ENCODE measurements at places on chromosomes 7 and 10.

GRCh38 chr7:1053002-1053411, 8.7 kb downstream of the GPR146 start:
- DNase-seq: no peak

GRCh38 chr7:149469806-149470205, 8.9 kb upstream of the ZNF777 start:
- no peak for DNase-seq

DNA sequence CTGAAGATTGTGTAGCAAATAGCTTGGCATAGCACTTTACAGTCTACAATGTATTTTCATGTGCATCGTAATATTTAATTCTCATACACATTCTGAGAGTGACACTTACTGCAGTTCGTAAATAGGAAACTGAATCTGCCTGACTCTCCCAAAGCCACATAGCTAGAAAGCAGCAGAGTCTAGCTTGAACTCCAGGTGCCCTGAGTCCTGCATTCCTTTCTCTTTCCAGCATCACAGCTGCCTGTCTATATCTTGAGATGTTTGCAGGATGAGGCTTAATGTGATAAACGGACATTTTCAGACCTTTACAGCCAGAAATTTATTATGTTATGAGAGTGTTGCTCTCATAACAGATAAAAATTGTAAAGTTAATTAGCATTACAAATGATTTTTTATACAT, 132.9 kb upstream of the PLXDC2 start:
- DNase-seq: no peak

- DNase-seq: no peak
These were observed 422.4 kb downstream of the PARD3 start for GRCh38 chr10:34392641-34393170.

DNA sequence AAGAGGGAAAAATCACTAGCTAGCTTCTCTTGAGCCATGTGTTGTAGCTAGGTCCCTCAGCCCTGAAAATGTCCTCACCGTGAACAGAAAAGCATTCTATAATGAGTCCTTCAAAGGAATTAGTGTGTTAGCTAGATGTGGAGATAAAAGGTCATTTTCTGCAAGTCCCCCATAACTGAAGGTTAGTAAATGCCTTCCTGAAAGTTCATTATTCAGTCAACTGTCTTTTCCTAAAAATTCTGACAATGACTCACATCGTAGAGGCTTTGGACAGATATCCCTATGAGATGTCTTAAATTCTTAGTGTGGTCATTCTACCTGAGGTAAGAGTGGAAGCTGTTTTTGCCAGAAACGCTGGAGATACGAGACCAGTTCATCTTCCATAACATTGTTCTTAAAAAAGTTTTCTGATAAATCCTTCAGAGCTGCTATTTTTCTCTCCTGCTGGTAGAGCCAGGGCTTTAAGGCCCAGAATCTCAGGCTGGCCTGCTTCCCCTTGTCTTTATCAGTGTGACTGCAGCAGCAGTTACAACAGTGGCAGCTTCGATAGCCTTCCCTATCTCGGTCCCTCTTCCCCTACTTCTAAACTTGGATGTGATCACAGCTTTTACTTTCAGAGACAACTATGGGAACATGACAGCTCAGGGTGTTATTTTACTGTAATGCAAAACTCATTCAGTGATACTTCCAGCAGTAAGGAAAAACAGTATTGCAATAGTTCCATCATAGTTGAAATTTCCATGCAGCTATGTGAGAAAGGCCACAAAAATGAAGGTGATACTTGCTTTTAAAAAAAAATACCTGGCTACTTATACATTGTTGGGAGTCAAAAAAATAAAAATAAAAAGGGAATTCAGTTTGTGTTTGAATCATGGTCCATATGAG, 37.3 kb upstream of the PRKAR2B start:
- DNase-seq: no peak

GRCh38 chr7:23397241-23397640, 73.0 kb downstream of the IGF2BP3 start:
- DNase-seq: no peak

DNA sequence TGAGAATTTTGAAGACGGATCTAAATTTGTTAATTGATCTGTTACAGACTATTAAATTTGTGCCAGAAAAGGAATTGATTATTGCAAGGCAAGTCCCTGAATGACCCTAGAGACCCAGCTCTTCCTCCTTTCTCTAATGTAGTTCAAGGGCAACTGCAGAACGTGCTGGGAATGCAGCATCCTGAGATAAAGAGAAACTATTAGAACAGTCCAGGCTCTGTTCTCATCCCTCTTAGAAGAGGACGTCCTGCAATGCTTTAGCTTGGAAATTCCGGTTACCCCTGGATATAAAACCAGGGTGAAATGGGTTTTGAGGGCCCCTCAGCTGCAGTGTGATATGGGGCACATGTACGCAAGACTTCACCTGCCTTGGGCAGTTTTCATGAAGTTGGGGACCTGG, 67.3 kb downstream of the PTN start:
- no peak for DNase-seq

DNA sequence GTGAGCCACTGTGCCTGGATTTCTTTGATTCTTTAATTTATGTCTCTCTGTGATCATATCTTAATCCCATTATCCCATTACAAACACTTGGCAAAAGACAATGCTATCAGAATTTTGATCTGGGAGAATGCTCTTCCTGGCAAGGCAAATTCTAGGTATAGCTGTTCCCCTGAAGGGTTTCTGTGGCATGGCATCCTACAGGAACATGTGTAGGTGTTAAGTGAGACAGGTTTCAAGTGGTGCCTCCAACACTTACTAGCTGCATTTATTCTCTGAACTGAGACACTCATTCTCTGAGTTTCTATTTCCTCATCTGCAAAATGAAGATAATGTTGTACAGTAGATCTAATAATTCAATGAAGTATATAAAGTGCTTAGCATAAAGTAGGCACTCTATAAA, 87.1 kb upstream of the CTTNBP2 start:
- no peak for DNase-seq

GRCh38 chr10:127392351-127393235, 156.5 kb upstream of the NPS start:
- DNase-seq: no peak

GRCh38 chr7:38561166-38561565, 70.0 kb downstream of the AMPH start:
- no peak for DNase-seq

DNA sequence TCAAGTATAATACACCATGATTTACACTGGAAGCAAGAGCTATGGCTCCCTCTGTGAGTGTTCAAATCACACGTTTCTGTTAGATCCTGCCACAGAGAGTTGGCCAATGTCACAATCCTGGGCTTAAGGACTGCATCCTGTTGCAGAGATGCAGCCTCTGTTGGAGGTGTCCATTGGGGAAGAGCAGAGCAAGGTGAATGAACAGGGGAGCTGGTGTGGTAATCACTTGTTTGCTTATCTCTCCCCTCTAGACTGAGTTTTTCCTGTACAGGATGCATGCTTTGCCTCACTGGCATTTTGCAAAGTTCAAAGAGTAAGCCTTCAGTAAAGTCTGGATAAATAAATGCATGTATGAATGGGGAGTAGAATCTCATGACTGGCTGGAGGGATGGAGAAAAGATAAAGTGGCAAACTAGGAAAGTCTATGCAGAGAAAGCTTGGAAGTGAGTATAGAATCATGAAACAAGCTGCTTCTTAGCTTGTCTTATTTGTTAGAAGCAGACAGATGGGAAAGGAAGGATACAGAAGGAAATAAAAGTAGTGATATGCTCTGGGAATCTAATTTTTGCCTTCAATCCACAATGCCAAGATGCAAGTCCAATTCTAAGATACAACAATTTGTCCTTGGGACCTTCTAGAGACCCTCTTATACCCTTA, 605.9 kb downstream of the KCNMA1 start:
- no peak for DNase-seq

DNA sequence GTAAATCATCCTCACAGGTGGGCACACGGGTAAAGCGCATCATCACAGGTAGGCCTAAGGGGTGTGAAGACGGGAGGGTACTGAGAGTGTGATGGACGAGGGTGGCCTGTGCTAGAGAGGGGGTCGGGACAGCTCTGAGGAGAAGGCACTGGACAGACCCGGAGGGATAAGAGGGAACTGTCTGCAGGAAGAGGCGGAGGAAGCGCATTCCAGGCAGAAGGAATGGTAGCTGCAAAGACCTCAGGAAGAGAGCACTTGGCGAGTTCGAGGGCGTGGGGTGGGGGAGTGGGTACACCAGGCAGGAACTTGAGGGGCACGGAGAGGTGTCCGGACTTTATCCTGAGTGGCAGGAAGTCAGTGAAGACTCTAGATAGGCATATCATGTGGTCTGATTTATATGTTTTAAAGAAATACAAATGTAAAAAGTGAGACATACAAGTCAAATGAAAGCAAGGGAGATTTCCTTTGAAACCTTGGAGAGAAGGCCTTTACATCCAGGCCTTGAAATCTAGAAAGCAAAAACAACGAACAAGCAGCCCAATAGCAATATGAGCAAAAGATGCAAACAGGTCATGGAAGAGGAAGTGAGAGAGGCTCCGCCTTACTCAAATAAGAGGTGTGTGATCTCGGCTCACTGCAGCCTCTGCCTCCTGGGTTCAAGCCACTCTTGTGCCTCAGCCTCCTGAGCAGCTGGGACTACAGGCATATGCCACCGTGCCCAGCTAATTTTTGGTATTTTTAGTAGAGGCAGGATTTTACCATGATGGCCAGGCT, 3.6 kb downstream of the LHPP start:
- no peak for DNase-seq

DNA sequence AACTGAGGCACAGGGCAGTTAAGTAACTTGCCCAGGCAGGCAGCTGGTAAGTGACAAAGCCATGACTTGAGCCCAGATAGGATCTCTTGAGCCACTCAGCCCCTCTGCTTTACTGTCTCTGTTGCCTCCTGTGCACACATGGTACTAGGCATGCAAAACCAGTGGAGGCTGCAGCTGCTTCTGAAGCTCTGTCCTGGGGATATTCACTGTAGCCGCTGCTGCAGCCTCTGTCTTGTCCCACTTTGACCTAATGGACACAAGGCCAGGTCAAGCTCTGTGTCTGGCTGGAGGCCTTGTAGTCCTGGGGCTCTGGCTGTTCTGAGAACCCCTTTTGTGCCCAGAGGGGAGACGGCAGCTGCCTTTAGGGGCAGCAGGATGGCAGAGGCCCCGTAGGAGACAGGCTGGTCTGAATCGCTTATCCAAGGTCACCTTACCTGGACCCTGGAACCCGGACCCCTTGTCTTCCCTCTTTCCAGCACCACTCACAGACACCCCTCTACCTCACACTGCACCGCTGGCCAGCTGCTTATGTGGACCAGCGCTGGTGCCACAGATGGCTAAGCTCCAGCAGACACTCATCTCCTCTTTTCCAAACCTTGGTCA, 57.6 kb downstream of the TSPAN15 start:
- DNase-seq: no peak

DNA sequence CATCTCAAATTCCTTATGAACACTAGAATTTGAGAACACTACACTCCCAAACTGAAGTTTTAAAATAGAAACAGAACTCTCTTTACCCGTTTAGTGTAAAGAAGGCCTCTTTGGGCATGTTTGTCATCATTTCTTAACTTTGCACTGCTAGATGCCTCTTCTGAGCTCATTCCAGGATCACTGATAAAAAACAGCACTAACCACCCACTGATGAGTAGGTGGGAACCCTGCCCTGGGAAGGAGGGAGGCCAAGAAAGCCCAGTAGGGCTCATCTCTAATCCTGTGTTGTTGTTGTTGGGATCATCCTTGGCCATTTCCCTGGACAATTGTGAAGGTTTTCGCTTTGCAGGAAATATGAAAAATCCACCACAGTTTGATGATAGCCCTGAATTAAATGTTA, 68.2 kb downstream of the CUBN start:
- DNase-seq: no peak

DNA sequence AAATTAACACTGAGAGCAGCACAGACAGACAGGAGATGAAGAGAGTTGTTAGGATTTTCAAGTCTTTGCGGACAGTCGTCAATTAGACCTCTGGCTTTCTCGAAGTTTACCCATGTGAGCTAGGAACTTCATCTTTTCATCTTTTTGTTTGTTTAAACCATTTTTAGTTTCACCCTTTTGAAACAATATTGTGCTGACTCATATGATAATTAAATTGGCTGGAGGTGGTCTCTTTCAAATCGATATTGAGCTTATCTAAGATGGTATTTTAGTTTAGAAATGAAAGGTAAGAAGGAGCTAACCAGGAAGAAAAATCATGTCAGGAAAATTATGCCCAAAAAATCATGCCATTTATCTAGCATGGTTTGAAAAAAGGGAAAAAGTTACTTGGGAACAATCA, 415.8 kb upstream of the SEMA3A start:
- no peak for DNase-seq

DNA sequence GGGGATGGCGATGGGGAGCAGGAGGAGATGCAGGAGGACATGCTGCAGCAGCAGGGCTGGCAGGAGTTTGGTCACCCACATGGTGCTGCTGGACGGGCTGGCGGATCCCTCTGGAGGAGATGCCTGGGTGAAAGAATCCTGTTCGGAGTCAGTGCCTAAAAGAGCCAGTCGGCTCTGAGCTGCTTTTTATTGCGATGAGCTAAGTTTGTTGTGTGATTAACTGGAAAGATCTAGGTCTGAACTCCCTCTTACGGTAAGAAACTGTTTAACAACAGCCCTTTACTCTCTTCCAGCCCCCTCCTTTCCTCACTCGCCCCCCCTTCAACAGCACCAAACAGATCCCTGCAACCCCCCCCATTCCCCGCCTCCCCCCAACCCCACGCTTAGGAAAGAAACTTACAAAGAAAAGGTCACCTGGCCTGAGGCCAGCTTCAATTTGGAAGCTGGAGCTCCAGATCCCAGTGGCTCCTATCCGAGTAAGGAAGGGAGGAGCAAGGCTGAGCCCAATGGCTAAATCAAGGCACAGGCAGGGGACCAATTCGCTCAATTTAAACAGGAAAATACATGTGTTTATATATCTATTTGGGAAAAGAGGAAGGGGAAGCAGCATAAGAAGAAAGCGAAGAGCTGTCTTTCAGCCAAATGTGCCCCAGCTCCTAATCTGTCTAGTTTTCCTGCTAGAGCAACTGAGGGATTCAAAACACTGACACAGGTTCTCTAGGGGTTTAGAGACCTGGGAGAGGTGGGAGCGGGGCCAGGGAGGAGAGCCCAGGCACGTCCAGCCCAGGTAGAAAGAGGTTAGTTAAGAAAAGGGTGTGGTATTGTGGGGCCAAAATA, at the start of gene HGF:
HGF (minus strand) TSS at position 157 of the 837 bp plus-strand sequence; CDS start at position 81, 76 bp downstream.
- DNase-seq: no peak

- no peak for DNase-seq
These were observed 105.3 kb downstream of the PTPN20 start for GRCh38 chr10:47016564-47016963.

GRCh38 chr7:132187391-132187790, 388.9 kb downstream of the PLXNA4 start:
- DNase-seq: no peak

DNA sequence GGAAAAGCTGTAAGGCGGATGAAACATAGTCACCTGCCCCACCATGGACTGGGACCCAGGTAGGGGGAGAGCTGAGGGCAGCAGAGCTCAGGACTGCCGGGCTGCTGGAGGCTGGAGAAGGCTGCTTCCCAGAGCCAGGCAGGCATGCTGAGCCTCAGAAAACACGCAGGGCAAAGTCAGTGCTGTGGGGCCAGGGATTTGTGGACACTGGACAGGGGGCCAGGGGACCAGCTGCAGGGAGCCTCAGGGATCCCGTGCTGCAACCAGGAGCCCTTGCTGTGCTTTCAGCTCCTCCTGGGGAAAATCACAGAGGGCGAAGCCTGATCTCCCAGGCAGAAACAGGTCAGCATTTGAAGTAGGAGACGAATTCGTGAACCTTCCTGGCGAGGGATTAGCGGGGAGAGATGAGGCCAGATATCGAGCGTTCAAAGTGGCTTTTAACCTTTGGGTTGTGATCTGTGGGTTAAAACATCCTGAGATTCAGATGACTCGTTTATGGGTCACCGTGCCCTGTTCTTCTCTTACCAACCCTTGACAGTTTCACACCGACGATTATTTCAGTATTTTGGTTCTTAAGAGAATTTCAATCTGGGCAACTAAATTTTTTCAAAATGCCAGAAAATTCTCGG, 85.6 kb upstream of the SHH start:
- no peak for DNase-seq

All from NCI-H2029 treated with DMSO at 0.1 percent for 48 hours (cell line).